K562 (cell line): ENCODE measurements at places on chromosomes 3 and 15. TPM values are rescaled to one million over a fixed set of nuclear protein-coding genes. Genes with fewer than 3 reads are reported as not detected.

DLEC1 gene
- not detected in 2 replicates for polyA plus RNA-seq

DNA sequence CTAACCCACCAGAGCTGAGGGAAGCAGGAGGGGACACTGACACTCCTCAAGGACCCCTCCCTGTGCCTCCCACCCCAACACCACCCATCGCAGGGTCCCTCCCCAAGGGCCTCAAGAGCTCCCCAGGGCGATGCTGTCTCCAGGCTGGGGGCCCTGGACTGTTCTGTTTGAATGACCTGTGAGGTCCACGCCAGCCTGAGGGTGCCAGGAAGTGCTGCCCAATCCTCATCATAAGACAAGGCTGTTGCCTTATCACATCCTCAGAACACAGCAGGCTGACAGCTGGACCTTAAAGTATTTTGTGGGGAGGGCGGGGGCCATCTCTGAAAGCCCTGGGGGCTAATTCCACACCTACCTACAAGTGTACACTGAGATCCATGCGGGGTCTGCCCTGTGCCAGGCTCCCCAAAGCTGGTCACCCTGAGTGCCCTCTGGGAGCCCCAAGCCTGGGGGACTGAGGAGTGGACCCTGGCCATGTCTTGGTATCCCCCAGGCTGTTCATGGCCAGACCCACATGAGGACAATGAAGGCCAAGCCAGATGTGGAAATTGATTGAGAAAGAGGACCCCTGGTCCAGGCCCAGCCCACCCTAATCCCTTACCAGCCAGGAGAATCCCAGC, 23.8 kb upstream of the GOLGA6C start:
- no peaks in the 10 kb centered on the region for H3K36me3 ChIP-seq
- no peak for DNase-seq
- peaks cover 77% of the 10 kb centered on the region for H3K27me3 ChIP-seq

- peaks cover 19% of the 10 kb centered on the region for H3K4me1 ChIP-seq
- no peaks in the 10 kb centered on the region for H3K27me3 ChIP-seq
- no peak overlapping the region for H3K27ac ChIP-seq
- H3K36me3 ChIP-seq = peaks cover 35% of the 10 kb centered on the region; the same call in 2 of the 3 replicates
These were observed 7.9 kb downstream of the RHOA start for GRCh38 chr3:49403891-49404290.

DNA sequence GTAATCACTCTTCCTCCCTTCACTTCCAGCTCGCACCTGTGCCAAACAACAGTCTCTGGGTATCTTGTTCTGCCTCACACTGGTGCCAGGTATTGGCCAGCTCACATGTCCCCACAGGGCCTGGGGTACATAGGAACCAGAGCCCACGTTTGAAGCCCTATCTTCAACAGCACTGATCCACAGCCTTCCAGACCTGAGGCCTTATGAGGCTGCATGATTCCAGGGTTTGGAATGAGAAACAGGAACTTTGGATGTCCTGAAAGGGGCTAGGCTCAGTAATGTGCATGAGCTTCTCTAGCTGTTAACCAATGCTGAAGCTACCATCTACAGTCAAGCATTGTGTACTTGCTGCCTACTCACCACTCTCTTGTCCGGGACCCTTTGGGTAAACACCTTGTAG, 92.4 kb downstream of the GPR156 start:
- H3K4me3 ChIP-seq = no peak overlapping the region
- H3K27me3 ChIP-seq = no peaks in the 10 kb centered on the region; the same call in 1 of the 2 replicates
- no peaks in the 10 kb centered on the region for H3K36me3 ChIP-seq

GRCh38 chr3:83250613-83251012, 1489.2 kb upstream of the GBE1 start:
- H3K27me3 ChIP-seq = no peaks in the 10 kb centered on the region
- DNase-seq = no peak
- H3K4me3 ChIP-seq = no peak overlapping the region
- no peak overlapping the region for H3K27ac ChIP-seq
- no peaks in the 10 kb centered on the region for H3K4me1 ChIP-seq
